Lung (tissue), 17 donors: ENCODE measurements at places on chromosomes 2 and 18. TPM values are rescaled to one million over a fixed set of nuclear protein-coding genes. Genes with fewer than 3 reads are reported as not detected.

GPR45 gene
- total RNA-seq: not detected

AGXT gene
- total RNA-seq: 0.61 TPM

PAPOLG gene
- 7.7 TPM for total RNA-seq

RNF25 gene
- 15.5 TPM for total RNA-seq
